ENCODE measurements at places on chromosomes 7 and 10. TPM values are rescaled to one million over a fixed set of nuclear protein-coding genes. Genes with fewer than 3 reads are reported as not detected.

DNA sequence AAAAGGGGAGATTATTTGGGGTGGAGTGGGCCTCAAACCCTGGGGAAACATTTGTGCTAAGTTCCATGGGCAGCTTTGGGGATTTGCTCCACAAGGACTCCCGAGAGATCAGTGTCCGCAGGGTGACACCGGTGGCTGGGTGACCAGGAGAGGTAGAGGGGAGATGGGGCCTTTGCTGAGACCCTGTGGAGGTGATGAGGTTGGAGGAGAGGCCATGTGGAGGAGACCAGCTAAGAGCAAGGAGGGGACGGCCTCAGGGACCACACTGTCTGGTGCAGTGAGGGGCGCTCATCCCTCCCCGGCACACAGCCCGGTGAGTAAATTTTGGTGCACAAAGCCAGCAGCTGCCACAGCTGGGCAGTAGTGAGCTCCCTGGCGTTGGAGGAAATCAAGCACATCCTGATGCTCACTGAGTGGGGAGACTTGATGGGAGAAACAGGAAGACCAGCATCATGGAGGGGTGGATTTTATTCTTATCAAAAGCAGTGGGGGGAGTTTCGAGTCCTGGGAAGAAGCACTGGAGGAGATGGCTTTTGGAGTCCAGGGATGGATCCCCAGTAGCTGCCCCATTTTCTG lies 20.2 kb upstream of the ELFN1 start:
- no peak for DNase-seq

DNA sequence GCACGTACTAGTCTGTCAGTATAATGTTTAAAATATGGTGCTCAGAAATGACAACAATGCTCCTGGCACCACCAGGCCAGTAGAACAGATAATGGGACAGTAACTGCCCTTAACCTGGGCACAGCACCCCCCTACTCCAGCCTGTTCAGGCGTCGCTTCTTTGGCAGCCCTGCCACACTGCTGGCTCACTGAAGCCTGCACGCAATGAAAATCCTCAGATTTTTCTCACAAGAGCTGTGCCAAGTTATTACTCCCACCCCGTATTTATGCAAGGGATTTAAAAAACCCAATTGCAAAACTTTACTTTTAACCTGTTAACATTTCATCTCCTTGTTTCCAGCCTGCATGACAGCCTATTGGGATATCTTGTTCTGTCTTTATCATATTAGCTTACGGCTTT lies 56.6 kb upstream of the LAMB1 start:
- DNase-seq = peak; percentile 54

- DNase-seq = no peak
Measured at GRCh38 chr7:27251652-27252590, 9.3 kb downstream of the EVX1 start.

GRCh38 chr10:97270523-97271154 lies 21.8 kb downstream of the ARHGAP19 start:
- no peak for DNase-seq

- DNase-seq = peak; percentile 70
Measured at GRCh38 chr10:44300666-44301649, 83.9 kb downstream of the CXCL12 start.

- DNase-seq = no peak
Measured at GRCh38 chr10:63114031-63114814, 18.9 kb upstream of the NRBF2 start.

- DNase-seq = peak; percentile 38
Measured at GRCh38 chr10:103584216-103585010, 90.9 kb downstream of the NEURL1 start.

GRCh38 chr7:90804370-90804769 lies 208.2 kb downstream of the CDK14 start:
- DNase-seq = no peak

GRCh38 chr10:79385392-79385795 lies 38.1 kb downstream of the PPIF start:
- no peak for DNase-seq

DNA sequence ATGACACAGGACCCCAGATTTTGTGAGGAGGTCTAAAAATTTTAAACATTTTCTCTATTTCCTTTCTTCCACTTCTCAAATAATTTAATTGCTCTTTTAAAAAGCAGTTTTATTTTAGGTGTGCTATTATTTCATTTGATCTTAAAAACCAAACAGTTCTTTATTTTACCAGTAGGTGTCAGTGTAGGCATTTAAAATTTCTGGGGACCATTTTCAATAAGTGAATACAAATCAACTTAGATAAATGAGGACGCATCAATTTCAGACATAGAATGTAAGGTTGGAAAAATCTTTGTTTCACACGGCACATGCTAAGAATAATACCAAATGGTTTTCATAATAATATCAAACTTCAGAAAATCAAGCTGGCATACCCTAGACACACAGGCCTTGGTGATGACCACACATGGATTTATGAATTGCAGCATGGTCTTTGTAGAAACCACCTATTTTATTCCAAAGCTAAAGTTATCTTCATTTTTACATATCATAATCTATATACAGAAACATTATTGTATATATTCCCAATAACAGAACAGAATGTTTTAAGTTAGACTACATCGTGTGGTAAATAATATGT lies 127.6 kb upstream of the SLC26A5 start:
- DNase-seq = peak; percentile 54

DNA sequence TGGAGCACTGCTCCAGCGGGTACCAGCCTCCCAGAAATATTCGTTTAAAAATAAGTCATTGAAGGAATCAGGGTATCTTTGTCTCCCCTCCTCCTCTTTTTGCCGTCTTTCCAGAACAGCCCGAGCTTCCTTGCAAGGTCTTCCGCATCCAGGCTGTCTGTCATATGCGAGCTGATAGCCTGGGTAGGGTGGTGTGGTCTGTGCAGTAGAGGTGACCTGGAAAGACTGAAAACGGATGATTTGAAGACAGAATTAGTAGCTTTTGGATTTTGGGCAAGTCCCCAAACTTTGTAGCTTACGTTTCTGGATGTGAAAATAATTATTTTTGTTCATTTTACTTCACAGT lies 480 bp downstream of the VPS50 start:
- DNase-seq = no peak

GRCh38 chr7:3722396-3722922 lies 421.4 kb downstream of the SDK1 start:
- peak; percentile 2 for DNase-seq

- peak; percentile 76 for DNase-seq
Measured at GRCh38 chr10:43843321-43844101, 194.8 kb upstream of the ZNF32 start.

DNA sequence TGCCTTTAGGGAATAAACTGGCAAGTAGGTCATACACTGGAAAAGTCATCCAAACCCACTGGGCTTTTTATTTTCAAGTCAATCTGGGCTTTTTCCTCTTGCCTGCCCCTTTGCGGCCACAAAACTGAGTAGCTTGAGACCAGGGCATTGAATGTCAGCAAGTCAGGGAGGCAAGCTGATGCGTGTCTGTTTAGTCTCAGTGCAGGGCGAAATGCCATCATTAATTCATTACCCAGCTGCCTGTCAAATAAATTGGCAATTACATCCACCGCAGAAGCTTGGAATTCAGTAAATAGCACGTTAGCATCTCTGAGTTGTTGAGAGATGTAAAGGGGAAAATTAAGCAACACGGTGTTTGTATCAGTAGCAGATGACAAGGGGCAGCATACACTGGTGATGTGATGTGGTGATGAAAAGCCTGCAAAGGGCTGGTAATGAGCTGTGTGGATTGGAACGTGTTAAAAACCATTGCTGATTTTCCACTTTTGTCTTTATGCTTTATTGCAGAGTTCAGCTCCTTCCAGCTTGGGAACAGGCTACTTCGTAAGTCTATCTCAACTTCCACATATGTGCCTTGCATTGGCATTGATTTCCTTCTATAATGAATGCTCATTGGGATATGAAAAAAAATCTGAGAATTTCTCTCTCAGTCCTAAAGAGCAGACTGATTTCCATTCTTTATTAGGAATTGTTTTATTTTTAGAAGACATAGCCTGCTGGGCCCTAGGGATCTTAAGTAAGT lies 535.9 kb downstream of the AUTS2 start:
- DNase-seq = peak; percentile 41

DNA sequence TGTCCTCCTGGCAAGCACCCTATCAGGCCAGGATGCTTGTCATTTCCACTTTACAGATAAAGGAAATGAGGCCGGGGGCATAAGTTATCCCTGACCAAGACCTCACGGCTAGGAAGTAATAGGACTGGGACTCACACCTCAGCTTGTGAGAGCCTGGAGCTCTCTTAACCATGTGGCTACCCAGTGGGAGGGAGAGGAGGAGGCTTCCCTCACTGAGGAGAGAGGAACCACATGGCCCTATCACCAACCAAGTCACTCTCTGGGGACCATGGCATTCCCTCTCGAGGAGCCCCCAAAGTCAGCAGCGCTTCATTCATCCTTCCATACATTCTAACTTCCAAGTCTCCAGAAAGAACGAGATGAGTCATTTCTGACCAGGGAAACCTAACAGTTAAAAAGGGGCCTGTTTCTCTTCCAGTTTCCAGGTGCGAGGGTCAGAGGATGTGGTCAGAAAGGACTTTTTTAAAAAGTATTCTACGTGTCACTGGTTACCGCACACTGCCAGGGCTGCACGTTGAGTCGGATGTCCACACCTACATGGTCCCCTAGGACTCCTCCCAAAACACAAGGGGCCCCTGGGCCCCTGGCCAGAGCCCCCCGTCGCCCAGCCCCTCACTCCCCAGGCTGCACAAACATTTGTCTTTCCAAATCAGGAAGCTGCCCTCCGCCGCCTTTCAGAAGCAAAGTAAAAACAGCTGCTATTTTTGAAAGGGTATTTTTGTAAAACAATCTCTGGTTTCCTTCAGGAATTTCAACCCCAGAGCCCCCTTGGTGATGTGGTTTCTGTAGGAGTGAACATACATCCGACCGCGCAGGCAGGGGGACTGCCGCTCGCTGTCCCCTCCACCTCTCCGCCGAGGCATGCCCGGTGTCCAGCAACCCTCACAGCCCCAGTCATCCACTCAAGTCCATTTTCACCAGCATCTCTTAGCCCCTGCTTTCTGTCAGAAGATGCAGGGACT lies 128.2 kb upstream of the CHST15 start:
- DNase-seq = peak; percentile 59

- DNase-seq = no peak
Measured at GRCh38 chr10:35412900-35413491, 76.7 kb downstream of the CCNY start.

GRCh38 chr10:63503395-63503794 lies 17.8 kb upstream of the REEP3 start:
- no peak for DNase-seq

DNA sequence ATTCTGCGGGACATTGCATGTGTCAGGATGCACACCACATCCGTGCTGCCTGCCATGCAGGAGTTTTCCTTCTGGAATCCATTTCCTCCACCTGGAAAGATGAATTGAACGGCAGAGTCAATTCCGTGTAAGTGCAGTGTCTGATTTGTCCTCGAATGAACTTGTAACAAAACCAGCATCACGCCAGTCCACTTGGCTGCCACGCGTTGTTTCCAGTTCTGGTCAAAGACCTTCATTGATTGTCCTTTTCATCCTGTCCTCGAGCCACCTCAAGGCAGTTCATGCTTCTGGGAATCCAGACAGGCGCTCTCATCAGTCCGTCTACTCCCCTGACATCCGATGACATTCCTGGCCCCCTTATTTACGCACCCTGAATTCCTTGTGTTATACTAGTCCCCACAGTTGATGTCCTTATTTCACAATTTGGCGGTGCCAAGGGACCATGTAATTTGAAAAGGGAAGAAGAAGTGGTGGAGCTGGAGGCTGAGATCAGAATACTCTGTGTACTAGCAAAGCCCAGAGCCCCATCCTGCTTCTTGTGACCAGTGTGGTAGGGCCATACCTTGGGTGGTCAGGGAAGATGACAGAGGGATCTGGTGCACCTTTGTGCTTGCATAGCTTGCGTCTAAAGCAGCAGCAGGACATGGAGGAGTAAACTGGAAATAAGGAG lies 502.2 kb downstream of the PLXNA4 start:
- no peak for DNase-seq

DNA sequence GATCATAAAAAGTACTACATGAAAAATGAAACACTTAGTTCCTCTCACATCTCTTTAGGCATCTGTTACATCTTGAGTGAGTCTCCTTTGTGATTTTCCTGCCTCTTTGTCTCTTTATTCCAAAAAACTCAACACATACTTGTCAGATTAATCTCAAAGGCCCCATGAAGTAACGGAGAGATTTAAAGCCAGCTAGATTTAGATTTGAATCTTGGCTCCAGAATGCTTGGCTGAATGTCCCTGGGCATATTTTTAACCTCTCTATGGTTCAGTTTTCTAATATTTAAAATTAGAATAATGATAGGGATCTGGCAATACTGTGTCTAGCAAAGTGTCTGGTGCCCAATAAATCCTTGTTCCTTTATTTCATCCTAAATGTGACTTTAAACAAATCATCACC lies 140.0 kb downstream of the DGKB start:
- DNase-seq = no peak

- DNase-seq = no peak
Measured at GRCh38 chr7:56115852-56116538, at the start of gene NUPR2. NUPR2 (minus strand) TSS chr7:56116417; CDS start chr7:56116314, 103 bp downstream.

Gene SLC18A2
- total RNA-seq = 0.42 TPM

Gene CDHR1
- 0.12 TPM for total RNA-seq

Gene PRPS1L1
- not detected for total RNA-seq

Gene WEE2
- 0.09 TPM for total RNA-seq

Gene SLC26A5
- 0.15 TPM for total RNA-seq

Gene KLF14
- total RNA-seq = not detected

Gene CPN1
- not detected for total RNA-seq

Gene CTAGE8
- total RNA-seq = not detected

Measured in cardiac muscle cell (in vitro differentiated cells and primary cell).